Right atrium auricular region (tissue), 2 donors: ENCODE measurements at places on chromosomes 3 and 15. TPM values are rescaled to one million over a fixed set of nuclear protein-coding genes. Genes with fewer than 3 reads are reported as not detected.

DNA sequence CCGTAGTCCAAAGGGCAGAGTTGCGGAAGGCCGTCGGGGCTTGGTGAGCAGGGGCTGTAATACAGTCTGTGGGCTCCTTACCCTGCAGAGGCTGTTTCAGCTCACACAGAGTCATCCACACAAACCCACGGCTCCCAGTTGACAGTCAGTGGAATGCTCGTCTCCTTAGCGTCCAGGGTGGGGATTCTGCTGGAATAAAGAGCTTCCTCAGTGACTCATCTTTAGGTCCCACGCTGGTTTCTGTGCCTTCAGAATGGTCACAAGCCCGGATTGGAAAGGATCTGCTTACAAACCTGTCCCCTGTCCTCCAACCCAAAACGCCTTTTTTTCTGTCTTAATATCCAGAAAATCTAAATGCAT is 201.3 kb upstream of the TPM1 start:
- DNase-seq: no peak

DNA sequence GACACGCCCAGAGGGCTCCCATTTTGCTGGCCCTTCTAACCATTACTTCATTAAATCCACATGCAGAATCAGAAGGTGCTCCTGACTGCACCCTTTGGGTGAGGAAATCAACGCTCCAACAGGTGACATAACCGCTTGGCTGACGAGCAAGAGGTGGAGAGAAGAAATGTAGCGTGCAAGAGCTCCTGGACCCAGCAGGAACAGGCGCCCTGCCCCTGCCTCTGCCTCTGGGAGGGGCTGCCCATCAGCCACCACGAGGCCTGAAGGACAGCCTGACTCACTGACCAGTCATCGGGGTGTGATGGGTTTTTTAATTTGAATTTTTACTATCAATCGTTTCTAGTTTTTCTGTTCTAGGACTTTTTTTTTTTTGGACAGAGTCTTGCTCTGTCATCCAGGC is 218.2 kb downstream of the ADAMTS17 start:
- DNase-seq: no peak

- no peak for DNase-seq
Measured at GRCh38 chr3:176611703-176612102, 585.6 kb downstream of the TBL1XR1 start.

GRCh38 chr3:188905547-188905946 is 266.2 kb upstream of the TPRG1 start:
- no peak for DNase-seq

GRCh38 chr3:189632242-189632641 is 1.1 kb downstream of the TP63 start:
- no peak for DNase-seq

DNA sequence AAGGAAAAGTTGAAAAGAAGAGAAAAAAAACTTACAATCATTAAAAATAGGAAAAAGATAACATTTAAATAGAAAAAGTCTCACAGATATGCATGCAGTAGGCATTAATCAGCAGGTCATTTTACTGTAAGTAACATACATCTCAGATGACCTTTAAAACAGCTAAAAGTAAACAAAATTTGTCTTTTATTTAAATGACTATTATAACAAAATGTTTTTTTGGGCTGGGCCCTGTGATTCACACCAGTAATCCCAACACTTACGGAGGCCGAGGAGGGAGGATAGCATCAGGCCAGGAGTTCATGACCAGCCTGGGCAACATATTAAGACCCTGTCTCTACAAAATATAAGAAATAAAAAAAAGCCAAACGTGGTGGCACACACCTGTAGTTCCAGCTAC is 14.7 kb downstream of the IQGAP1 start:
- no peak for DNase-seq

GRCh38 chr3:64122476-64122875 is 99.2 kb upstream of the PSMD6 start:
- no peak for DNase-seq

The ALDH1A2 gene
- total RNA-seq: 47.8 TPM

The ERC2 gene
- total RNA-seq: 2.9 TPM

The LDHAL6B gene
- not detected for total RNA-seq
